ENCODE measurements at places on chromosomes 6 and 20. TPM values are rescaled to one million over a fixed set of nuclear protein-coding genes. Genes with fewer than 3 reads are reported as not detected.

DNA sequence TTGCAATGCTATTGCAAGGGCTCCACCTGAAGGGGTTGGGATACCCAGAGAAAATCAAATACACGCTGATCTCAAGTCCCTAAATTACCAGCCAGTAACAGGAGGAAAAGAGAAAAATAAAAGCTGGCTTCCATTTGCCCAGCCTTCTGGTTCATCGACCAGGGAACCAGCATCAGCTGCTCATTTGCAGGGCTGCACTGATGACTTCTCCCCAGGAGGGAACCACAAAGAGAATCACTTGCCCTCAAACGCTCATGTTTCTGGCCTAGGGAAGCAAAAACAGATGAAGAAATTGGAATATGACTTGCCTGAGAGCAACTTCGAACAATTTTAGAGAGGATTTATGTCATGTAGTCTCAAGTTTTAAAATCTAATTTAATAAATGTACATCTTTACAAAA lies 119.7 kb downstream of the SH3BGRL2 start:
- H3K4me1 ChIP-seq = no peaks in the 10 kb centered on the region
- no peak overlapping the region for H3K27ac ChIP-seq
- H3K36me3 ChIP-seq = no peaks in the 10 kb centered on the region

GRCh38 chr6:132511831-132512220 lies 1.1 kb downstream of the STX7 start:
- H3K36me3 ChIP-seq = no peaks in the 10 kb centered on the region
- H3K4me3 ChIP-seq = peak overlapping the region; percentile 97
- H3K27ac ChIP-seq = peak overlapping the region; percentile 20
- H3K27me3 ChIP-seq = no peaks in the 10 kb centered on the region
- DNase-seq = no peak
- no peaks in the 10 kb centered on the region for H3K4me1 ChIP-seq

GRCh38 chr6:120646101-120646500 lies 688.2 kb downstream of the TBC1D32 start:
- no peak overlapping the region for H3K4me3 ChIP-seq
- H3K4me1 ChIP-seq = no peaks in the 10 kb centered on the region
- no peak overlapping the region for H3K27ac ChIP-seq

GRCh38 chr6:24838994-24839393 lies 40.3 kb upstream of the ARMH2 start:
- H3K27ac ChIP-seq = peak overlapping the region; percentile 89
- DNase-seq = no peak
- no peaks in the 10 kb centered on the region for H3K4me1 ChIP-seq
- H3K36me3 ChIP-seq = no peaks in the 10 kb centered on the region
- H3K27me3 ChIP-seq = no peaks in the 10 kb centered on the region

Gene MRS2
- total RNA-seq = 34.0 TPM

Gene RBM24
- 1.3 TPM for total RNA-seq

DNA sequence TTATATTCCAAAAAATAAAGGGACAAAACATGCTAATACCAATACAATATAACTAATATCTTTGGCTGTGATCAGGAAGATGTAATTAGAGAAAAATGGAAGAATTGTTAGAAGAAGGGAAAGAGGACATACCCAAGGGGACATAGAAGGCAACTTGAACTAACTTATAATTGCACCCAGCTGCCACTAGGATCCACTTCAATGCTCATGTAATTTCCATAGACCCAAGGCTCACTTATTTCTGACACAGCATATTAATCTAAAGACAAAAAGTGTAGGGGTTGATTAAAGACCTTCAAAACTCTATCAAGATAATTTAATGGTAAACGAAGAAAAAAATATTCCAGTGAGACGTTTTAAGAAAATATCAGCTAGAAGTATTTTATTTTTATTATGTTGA lies 396.0 kb upstream of the ADGRB3 start:
- no peaks in the 10 kb centered on the region for H3K4me1 ChIP-seq
- no peaks in the 10 kb centered on the region for H3K36me3 ChIP-seq
- no peak for DNase-seq
- H3K27me3 ChIP-seq = no peaks in the 10 kb centered on the region
- H3K27ac ChIP-seq = no peak overlapping the region

DNA sequence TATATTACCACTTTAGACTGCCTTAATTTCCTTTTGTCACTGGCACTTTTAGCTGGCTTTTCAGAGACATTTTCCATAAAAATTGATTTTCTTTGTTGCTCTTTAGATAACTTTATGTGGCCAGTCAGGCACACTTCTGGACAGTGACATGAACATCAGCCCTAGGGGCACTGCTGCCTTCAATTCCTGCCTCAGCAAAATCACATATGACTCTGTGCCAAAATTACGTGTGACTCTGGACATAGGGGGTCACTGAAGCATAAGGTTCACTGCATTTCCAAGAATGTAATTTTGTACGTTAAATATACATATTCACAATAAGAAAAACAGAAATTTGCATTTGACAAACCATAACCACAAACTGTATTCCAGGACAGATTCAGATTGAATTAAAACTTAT lies 66.5 kb downstream of the ESF1 start:
- no peak overlapping the region for H3K27ac ChIP-seq
- no peak overlapping the region for H3K4me3 ChIP-seq
- no peaks in the 10 kb centered on the region for H3K27me3 ChIP-seq
- no peak for DNase-seq
- no peaks in the 10 kb centered on the region for H3K4me1 ChIP-seq

- no peaks in the 10 kb centered on the region for H3K27me3 ChIP-seq
- no peak overlapping the region for H3K4me3 ChIP-seq
- H3K27ac ChIP-seq = no peak overlapping the region
These were observed 143.7 kb downstream of the DLL1 start for GRCh38 chr6:170147056-170147787.

GRCh38 chr20:48948612-48949011 lies 27.1 kb downstream of the ARFGEF2 start:
- H3K27me3 ChIP-seq = no peaks in the 10 kb centered on the region
- no peaks in the 10 kb centered on the region for H3K4me1 ChIP-seq
- no peak overlapping the region for H3K4me3 ChIP-seq
- no peak overlapping the region for H3K27ac ChIP-seq
- no peaks in the 10 kb centered on the region for H3K36me3 ChIP-seq
- DNase-seq = no peak

GRCh38 chr6:117446861-117447260 lies 21.1 kb upstream of the ROS1 start:
- no peaks in the 10 kb centered on the region for H3K27me3 ChIP-seq
- no peak overlapping the region for H3K27ac ChIP-seq
- no peak overlapping the region for H3K4me3 ChIP-seq
- H3K4me1 ChIP-seq = no peaks in the 10 kb centered on the region
- H3K36me3 ChIP-seq = no peaks in the 10 kb centered on the region

GRCh38 chr6:15061908-15062515 lies 183.9 kb upstream of the JARID2 start:
- H3K4me3 ChIP-seq = no peak overlapping the region
- DNase-seq = no peak
- no peaks in the 10 kb centered on the region for H3K4me1 ChIP-seq

Gene ACTR5
- total RNA-seq = 15.4 TPM

DNA sequence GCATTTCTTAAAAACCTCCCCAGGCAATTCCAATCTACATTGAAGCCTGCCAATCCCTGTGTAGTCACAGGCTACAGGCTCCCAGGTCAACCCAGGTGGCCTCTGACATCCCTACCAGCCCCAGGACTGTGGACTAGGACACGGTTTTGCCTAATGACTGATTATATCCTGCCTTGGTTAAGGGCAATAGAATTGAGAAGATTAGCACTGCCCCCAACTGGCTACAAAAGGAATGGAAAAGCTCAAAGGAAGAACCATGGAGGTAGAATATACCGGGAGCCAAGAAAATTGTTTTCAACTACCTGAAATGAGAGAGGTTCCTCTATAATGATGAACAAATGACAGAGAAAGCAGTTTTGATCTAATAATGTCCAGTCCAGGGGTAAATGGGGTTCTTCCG lies 421.1 kb upstream of the AGPAT4 start:
- H3K36me3 ChIP-seq = no peaks in the 10 kb centered on the region
- no peak for DNase-seq
- H3K27me3 ChIP-seq = no peaks in the 10 kb centered on the region
- no peaks in the 10 kb centered on the region for H3K4me1 ChIP-seq

- H3K27ac ChIP-seq = no peak overlapping the region
- no peak for DNase-seq
- H3K4me3 ChIP-seq = no peak overlapping the region
- no peaks in the 10 kb centered on the region for H3K36me3 ChIP-seq
- H3K27me3 ChIP-seq = no peaks in the 10 kb centered on the region
These were observed 330.8 kb downstream of the BCKDHB start for GRCh38 chr6:80437221-80437620.

DNA sequence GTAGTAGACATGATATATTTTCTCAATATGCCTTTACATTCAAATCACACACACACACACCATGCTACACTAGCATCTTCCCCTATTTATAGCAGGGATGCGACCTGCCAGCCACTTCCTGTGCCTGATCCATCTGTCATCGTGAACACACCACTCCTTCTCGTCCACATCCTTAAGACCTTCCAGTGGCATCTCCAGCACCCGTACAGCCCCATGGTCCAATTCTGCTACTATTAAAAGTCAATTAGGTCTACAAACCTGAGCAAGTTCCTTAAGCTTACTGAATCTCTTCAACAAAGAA lies 54.5 kb downstream of the KIF16B start:
- no peaks in the 10 kb centered on the region for H3K4me1 ChIP-seq
- DNase-seq = no peak
- no peak overlapping the region for H3K27ac ChIP-seq
- no peaks in the 10 kb centered on the region for H3K27me3 ChIP-seq

DNA sequence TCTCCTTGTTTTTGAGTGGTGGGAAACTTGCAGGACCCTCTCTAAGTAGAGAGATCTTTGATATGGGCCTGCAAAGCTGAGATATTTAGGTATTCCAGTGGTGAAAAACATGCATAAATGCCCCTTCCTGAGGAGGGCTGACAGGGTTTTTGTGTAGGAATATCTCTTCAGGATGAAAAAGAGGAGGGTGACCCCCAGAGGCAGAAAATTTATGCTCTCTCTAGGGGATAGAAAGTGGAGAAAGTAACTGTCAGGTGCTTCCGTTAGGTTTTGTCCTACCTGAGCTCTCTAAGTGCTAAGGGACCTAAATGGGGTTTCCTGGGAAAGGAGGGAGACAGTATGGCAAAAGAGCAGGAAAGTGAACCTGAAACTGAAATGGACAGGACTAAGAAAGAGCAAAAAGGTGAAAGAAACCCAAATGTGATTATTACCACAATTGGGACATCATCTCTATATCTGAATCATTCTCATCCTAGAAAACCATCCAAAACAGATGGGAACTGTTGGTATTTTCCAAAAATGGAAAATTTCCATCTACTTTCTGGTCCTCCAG lies 2.0 kb downstream of the COL19A1 start:
- H3K4me3 ChIP-seq = no peak overlapping the region
- no peaks in the 10 kb centered on the region for H3K4me1 ChIP-seq
- H3K36me3 ChIP-seq = no peaks in the 10 kb centered on the region
- H3K27me3 ChIP-seq = no peaks in the 10 kb centered on the region

Gene PPIL4
- 36.2 TPM for total RNA-seq

Gene SLC44A4
- total RNA-seq = 0.32 TPM

DNA sequence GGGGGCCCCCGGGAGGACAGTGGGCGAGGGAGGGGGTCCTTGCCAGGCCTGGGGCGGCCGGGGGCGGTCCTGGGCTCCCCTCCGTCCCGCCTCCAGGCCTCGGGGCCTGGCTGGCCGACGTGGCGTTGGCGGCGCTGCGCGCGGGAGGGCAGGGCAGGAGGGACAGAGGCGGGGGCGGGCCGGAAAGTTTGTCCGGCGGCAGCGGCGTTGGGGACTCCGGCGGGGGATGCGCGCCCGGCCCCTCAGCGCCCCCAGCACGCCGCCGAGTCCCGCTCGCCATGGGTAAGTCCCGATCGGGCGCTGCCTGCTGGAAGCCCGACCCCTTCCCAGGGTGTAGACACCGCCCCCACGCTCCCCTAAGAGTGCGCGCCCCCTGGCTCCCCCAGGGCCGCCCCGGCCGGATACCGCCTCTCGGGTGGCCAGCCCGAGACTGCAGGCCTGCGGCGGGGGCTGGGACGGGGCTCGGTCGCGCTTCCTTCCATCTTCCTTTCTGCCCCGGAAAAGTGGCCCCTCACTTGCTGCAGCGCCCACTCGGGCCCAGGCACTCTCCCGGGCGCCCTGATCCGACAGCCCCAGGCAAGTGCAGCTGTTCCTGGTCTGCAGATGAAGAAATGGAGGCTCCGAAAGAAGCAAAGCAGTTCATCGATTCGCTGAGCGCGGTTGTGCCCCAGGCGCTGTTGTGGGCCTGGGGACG lies at the start of gene SLC2A10:
TSS of gene SLC2A10 (plus strand) at position 191 of the 694 bp plus-strand sequence. CDS start at position 279, 88 bp downstream.
- H3K27ac ChIP-seq = peak within 1 kb of the TSS; percentile 95
- DNase-seq = peak; percentile 71
- no peaks in the 10 kb centered on the region for H3K27me3 ChIP-seq
- peak within 1 kb of the TSS; percentile 72 for H3K4me3 ChIP-seq
- H3K36me3 ChIP-seq = no peaks in the 10 kb centered on the region

- no peaks in the 10 kb centered on the region for H3K4me1 ChIP-seq
- DNase-seq = no peak
- H3K4me3 ChIP-seq = no peak overlapping the region
- no peaks in the 10 kb centered on the region for H3K36me3 ChIP-seq
These were observed 53.6 kb downstream of the MDGA1 start for GRCh38 chr6:37643851-37644672.

DNA sequence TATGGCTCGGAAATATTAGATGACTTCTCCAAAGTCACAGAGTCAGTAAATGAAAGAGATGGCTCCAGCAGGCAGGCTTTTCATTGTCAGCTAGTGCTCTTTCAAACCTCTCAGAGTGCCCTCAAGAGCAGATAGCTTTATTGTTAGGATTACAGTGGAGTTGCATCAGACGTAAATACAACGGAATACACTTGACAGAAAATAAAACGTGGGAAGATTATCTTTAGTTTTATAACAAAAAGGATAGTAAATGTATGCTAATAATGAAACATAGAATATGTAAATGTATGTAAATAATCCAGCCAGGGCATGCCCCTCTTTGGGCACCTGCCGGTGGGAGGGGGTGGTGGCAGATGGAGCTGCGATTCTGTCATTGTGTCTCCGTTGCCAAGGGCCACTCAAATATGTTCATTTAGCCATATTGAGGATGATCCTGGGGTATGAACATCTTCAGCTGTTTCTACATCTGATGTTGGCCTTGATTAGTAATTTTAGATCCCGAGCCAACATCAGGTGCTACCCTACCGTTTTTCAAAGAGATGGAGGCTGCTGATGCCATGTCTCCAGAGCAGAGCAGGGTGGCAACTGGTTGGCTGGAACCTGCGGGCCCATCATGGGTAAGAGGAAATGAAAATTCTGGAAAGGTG lies 358.3 kb upstream of the SULF2 start:
- no peak for DNase-seq
- no peaks in the 10 kb centered on the region for H3K27me3 ChIP-seq
- H3K27ac ChIP-seq = no peak overlapping the region
- H3K36me3 ChIP-seq = no peaks in the 10 kb centered on the region
- no peak overlapping the region for H3K4me3 ChIP-seq

DNA sequence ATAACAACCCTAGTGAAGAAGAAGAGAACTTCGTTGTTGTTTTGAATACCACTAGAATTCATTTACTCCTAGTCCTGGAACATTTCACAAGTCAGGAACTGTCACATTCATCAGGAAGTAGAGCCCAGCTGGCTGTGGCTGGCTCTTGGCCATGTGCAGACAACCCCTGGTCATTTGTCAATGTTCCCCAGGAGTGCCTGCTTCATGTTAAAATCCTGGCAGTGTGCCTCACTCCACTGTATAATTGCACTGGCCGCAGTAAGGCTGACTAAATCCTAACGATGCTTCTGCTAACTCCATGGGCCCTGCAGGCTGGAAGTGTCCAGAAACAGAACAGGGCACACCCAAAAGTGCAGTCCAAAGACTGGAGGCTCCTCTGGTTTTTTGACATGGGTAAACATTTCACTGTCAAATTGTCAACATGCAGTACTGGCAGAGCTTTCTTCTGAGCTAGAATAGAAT lies 41.5 kb upstream of the ADGRF1 start:
- peak; percentile 81 for DNase-seq
- H3K27ac ChIP-seq = peak overlapping the region; percentile 35
- H3K36me3 ChIP-seq = no peaks in the 10 kb centered on the region
- peaks cover 6% of the 10 kb centered on the region for H3K4me1 ChIP-seq
- no peaks in the 10 kb centered on the region for H3K27me3 ChIP-seq
- H3K4me3 ChIP-seq = no peak overlapping the region
